Midbrain (tissue), 1 donor: ENCODE measurements at places on chromosomes 1 and 21.

GRCh38 chr1:152886085-152886484 lies 8.0 kb downstream of the SMCP start:
- DNase-seq, result no peak

DNA sequence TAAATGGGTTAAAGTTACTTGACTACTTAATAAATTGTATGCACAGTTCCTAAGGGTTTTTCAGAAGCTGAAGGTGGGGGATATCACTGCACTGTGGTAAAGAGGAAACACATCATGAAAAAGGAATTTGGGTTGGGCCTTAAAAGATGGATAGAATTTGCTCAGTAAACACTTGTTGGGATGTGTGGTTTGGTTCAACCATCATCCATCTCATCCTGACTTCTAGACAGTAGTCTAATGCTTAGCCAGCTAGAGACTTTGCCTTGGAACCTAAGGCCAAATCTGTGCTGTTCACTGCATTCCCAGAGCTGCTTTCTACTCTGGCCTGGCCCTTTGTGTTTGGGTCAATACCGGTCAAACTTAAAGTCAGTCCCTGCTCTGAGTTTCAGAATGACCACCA lies 30.6 kb downstream of the LY9 start:
- DNase-seq, result no peak

DNA sequence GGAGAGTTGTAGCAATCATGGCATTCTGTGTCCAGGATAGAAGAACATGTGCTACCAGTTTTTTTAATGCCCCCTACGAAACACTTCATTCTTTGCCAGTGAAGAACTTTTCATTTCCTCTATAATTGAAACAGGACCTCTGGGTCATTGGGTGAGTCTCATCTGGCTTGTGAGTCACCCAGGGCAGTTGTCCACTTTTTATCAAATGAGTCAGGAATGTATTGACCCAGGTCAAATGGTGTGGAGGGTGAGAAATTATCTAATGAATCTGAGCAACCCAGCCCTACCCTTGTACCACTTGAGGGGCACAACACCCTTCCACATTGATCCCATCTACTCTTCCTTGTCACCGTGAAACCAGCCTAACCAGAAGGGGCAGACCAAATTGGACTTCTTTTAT lies 417.3 kb upstream of the PROX1 start:
- no peak for DNase-seq

GRCh38 chr1:150161747-150162581 lies 12.2 kb downstream of the PLEKHO1 start:
- DNase-seq, result no peak

- DNase-seq, result no peak
Observed at GRCh38 chr1:175933801-175934200, 190.4 kb upstream of the TNR start.

DNA sequence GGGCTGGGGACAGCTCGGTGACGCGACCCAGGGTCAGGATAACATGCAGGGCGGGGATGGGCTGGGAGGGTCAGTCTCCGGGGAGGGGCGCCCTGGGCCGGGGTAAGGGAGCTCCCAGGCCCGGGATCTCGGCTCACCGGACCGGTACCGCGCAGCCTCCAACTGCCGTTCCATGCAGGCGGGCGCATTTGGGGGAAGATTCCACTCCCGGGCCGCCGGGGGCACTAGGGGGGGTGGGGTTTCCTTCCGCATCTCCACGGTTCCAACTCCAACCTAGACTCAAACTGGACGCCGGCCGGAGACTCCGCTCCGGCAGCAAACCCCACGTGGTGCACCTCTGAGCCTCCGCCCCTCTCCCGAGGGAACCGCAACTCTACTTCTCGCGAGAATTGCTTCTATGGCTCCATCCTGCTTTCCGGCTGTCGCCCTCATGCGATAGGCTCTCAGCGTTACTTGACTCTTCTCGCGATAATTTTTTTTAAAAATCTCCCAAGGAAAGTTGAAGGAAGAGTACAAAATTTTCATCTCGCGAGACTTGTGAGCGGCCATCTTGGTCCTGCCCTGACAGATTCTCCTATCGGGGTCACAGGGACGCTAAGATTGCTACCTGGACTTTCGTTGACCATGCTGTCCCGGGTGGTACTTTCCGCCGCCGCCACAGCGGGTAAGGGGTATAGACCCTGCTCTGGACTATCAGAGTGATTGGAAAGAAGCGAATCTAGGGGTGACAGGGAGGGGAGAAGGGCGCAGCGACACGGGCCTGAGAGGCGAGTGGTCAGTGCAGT lies at the start of the genes ATP5PB and WDR77:
Gene ATP5PB (plus strand): TSS at position 547 of the 785 bp plus-strand sequence. CDS start 78 bp downstream, at position 625.
Gene WDR77 (minus strand): TSS at position 339 of the 785 bp plus-strand sequence. CDS start 87 bp downstream, at position 252.
- DNase-seq, result peak; percentile 98

- no peak for DNase-seq
Observed at GRCh38 chr1:67635055-67635809, 49.8 kb upstream of the GADD45A start.

GRCh38 chr1:177239792-177240191 lies 69.0 kb downstream of the BRINP2 start:
- no peak for DNase-seq
